ENCODE measurements at places on chromosomes 4 and X.

GRCh38 chr4:139453041-139453370 is 915 bp upstream of the RAB33B start:
- peak; percentile 13 for DNase-seq

DNA sequence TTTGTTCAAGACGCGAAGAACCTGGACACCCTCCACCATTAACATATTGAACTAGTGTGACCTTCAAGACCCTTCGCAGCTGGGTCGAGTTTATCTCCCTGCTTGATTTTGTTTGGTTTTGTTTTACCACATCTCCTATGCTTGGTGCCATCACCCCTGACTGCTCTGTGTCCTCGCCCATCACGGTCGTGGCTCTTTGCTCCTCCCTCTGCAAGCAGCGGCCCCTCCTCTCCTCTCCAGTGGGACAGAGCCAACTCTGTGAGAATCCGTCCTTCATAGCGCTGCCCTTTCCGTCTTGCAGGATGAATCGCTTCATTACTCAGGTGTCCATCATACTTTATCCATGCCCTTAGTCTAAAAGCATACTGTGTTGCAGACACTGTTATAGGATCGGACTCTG is 9.1 kb upstream of the FAM149A start:
- DNase-seq = no peak

DNA sequence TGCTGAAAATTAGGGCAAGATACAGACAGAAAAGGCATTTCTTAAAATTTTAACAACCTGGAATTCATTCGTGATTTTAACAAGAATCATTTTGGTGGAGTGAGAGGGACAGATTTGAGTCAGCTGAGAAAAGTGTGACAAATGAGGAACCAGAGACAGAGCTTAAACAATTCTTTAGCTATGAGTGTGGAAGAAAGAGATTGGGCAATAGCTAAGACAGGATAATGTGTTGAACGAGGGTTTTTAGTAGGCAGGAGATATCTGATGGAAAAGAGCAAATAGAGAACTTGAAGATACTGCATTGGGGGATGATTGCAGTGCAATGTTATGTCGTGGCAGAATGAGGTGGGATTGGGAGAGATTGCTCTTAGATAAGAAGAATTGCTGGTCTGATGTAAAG is 164.2 kb upstream of the SPRY1 start:
- no peak for DNase-seq

- DNase-seq = no peak
Measured at GRCh38 chr4:107837317-107837716, 12.6 kb downstream of the SGMS2 start.

- DNase-seq = no peak
Measured at GRCh38 chrX:150567645-150568319, 639 bp upstream of the MTM1 start.

- DNase-seq = peak; percentile 22
Measured at GRCh38 chrX:13101441-13102139, 57.2 kb upstream of the FAM9C start.

GRCh38 chrX:129510331-129510730 is 13.0 kb downstream of the SMARCA1 start:
- no peak for DNase-seq

DNA sequence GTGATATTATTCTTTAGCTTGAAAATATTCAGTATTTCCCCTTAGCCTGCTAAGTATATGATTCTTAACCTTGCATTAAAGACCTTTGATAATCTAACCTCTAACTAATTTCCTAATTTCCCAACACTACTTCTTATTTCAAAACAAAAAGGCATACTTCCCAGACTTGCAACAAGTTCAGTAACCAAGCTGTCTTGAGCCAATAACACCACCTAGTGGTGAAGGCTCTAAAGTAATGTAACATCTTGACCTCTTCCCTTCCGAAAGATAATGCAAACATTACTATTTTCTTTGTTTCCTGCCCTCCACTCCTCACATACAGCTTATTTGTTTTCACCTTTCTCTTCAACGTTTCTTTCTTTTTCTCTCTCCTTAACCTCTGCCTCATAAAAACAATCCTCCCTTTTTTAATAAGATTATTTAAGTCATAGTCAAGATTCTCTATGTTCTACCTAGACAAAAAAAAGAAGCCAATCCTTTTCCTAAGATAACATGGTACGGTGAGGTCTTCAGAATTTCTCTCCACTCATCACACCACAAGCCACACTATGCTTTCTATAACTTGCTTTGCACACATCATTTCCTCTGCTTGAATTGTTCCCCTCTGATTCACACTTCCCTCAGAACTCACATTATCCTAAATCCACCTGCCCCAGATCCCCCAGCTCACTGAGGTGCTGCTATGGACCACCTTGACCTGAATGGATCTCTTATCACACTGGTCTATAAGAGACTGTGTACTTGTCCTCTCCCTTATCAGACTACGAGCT is 3.5 kb downstream of the FAT1 start:
- no peak for DNase-seq

DNA sequence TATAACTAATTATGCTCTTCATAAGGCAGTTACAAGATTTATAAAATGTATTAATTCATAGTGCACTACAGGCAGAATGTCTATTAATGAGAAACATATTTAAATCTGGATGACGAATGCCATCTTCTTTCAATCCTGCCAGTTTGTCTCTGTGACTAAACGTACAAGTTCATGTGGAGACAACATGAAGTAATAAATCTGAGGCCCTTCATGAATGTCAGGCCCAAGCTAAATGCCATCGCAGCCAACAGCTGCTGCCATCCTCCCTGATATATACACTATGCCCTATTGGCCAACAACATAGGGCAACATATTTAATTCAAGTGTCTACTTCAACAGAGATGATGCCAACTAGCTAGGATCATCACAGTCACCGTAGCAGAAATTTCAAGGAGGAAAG is 43.7 kb downstream of the TSPAN5 start:
- DNase-seq = no peak
